ENCODE measurements at places on chromosomes 3 and 15.

GRCh38 chr15:35753486-35753885 is 207.5 kb upstream of the DPH6 start:
- no peak for DNase-seq

DNA sequence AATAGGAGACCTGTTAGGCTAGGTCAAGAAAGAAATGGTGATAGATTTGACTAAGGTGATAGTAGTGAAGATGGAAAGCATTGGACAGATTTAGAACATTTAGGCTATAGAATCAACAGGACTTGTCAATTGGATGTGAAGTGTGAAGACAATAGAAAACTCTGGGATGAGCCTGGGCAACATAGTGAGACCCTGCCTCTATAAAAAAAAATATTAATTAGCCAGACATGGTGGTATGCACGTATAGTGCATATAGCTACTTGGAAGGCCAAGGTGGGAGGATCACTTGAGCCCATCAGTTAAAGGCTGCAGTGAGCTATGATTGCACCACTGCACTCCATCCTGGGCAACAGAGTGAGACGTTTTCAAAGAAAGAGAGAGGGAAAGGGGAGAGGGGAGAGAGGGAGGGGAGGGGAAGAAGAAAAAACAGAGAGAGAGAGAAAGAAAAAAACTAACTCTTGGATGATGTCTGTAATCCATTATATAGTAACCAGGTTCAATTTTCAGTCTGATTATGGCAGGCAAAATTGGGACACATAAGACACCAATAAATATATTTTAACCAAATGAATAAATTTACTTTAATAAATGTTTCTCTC is 9.6 kb downstream of the SENP8 start:
- no peak for DNase-seq

DNA sequence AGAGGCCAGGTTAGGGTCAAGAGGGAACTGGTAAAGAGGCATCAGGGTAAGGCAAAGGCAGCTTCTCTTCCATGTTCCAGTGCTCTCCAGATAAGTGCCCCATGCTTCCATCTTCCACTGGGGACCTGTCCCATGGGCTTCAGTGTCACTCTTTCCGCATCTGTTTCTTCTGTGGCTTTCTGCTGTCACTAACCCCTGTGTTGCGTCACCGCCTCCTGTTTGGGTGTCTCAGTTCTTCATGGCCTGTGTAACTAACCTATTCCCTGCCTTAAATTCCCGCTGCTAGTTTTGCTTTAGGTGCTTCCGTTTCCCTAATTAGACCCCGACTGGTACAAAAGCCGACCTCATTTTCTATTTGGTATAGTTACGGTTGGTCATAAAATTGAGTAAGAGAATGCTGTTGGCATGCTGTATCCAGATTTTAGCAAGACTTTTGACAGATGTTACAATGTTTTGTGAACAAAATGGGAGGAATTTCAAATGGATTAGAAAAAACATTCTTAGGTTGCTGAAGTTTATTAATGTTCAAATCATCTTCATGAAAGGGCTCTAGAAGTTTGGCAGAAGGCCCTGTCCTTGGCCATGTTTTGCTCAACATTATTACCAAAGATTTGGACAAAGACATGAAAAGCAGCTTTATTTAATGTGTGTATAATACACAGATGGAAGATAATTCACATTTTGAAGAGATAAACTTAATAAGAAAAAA is 245.3 kb downstream of the BBX start:
- DNase-seq: no peak

DNA sequence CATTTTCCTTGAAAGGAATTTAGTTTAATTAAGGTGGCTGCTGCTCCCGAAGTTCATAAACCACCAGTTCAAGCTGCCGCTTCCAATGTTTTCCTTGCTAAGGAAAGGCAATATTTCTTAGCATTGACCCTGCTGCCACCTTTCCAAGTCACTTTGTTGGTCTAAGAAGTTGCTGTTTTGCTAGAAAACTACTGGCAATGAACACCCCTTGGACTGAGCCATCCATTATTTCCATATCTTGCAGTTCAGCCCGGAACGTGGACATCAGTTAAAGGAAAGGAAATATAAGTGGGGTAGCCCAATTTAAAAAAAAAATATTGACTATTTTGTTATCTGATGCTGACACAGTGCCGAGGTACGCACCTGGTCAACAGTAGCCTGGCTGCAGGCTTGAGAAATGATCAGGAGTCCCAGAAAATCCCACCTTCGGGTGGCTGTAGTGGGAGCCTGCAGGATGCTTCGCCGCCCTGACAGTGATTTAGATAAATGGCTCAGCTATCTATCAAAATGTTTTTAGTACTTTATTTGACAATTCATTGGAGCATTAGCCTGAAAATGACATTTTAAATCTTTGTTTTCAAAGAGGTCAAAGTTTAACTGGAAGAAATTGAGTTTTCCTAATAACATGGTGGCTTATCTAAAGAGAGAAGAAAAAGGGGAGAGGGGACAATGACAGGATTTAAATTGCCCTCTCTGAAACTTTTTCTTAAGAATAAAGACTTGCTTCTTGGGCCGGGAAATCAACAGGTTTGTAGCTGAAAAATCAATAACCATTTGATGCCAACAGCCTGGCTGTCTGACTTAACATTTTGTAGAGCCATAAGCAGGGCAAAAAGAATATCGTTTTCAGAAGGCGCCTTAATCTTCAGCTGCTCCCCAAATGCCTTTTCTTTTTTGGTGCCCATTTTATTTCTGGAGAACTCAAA is 1.6 kb downstream of the RARB start:
- DNase-seq: no peak

DNA sequence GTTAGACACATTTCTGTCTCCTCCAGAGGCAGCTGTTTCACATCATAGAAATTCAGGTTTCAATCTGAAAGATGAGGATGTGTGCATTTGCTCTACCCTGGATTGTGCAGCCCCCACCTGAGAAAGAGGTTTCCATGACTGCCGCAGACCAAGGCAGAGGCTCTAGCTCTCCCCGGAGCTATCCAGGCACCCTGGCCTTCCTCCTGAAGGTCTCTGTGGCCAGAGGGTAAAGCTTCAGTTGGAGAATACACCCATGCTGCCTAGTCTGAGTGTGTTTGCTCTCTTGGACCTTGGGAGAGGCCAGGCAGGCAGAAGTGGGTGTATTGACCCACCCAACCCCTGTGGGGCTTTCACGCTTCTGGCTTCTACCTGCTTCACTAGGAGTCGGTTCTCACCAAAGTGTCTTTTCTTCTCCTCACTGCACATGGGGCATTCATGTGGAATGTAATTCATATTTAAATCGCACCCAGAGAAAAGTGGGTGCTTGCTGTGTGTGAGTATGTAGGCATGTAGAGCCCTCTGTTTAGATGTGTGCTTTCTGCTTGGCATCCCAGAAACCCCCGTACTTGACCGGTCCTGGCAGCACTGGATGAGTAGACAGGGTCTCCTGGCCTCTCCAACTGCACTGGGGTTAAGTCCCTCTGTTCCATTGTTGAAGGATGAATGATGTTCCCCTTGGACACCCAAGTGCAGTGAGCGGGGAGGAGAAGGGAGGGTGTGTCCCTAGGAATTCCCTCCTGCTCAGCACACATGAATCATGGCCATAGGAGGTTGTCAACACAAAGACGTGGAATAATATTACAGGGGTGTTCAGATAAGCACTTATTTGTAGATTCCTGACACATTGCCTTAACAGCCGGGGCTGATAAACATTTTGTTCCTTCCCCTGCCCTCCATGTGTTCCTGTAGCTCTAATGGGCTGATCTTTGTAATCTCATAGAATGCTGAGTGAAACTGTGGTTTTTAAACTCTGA is 20.3 kb upstream of the RAB6B start:
- no peak for DNase-seq

- DNase-seq: peak; percentile 45
Observed at GRCh38 chr15:91559066-91559465, 294.4 kb upstream of the SLCO3A1 start.

- no peak for DNase-seq
Observed at GRCh38 chr3:175430983-175431773, 572.0 kb downstream of the NAALADL2 start.

- DNase-seq: no peak
Observed at GRCh38 chr3:191070201-191070600, 128.8 kb upstream of the OSTN start.

GRCh38 chr15:69843900-69844304 is 253.8 kb downstream of the TLE3 start:
- no peak for DNase-seq

DNA sequence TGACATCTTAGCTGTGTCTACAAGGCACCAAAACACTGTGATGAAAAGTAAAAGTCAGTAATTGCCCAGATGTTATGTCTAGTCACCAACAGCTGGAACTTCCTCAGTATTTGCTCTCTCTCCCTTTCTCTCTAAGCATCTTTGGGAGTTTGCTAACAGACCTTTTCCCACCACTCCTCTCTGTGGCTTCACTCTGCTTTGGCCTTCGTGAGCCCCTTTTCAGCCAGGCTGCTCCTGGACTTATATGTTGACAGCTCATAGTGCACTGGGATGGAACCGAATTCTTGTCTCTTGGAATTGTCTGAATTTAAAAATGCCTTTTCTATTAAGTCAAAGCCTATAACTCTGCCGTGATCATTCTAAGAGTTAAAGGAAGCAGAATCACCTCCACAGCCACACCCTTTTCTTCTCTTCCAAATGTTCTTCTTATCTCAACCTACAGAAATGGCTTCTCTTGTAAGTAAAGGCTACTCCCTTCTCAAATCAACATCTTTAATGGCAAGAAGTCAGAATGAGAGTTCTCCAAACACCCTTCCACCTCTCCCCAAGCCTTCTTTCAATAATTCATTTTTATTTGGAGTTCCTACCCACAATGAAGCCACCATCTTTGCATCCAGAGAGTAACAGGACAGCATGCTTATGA is 17.2 kb upstream of the FOXP1 start:
- no peak for DNase-seq

- DNase-seq: no peak
Observed at GRCh38 chr15:33296856-33297255, 13.9 kb upstream of the RYR3 start.

DNA sequence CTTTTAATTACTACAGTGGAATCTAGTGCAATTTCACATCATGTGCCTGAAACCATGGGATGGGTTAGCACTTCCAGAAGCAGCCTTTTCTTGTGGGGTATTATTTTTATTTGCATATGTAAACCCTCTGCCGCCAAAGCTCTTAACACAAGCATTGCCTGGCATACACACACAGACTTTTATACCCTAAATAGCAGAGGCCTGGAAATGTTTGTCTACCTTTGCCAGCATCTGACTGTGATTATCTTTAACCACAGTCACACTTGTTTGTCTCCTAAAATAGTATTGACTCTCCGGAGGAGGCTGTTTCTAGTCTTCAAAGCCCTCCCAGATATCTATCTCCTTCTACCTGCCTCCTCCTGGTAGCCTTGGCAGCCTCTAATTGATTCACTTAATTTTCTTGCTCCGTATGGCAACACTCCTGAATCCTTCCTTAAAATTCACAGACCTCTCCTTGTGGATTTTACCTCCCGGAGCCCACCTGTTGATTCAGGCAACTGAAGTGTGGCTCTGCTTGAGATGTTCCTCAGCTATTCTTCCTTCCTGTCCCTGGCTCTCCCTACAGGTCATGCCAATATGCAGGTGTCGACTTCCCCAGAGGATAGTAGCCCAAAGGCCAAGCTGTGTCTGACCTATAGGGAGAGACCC is 127.1 kb upstream of the UMPS start:
- no peak for DNase-seq

DNA sequence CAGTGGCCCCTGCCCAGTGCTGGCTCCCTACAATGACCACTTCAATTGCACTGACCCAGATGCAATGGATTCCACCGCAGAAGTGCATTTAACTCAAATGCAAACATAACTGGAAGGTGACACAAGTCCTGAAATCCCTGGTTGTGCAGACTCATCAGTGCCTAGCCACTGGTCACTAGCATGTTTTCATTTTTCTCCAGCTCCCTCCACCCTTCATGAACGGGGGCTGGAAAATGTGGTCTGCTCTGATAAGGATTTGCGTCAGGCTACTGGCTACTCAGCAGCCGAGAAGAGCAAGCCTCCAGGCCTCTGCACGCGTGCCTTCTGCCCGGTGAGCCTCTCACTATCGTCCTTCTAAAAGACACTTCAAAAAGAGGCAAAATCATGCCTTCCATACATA is 27.4 kb upstream of the FURIN start:
- no peak for DNase-seq

- DNase-seq: no peak
Observed at GRCh38 chr3:141326626-141327025, 41.7 kb upstream of the ZBTB38 start.

GRCh38 chr3:191235331-191236314 is 36.6 kb downstream of the OSTN start:
- no peak for DNase-seq

GRCh38 chr15:28984421-28985315 is 98.9 kb downstream of the APBA2 start:
- DNase-seq: peak; percentile 95

- DNase-seq: no peak
Observed at GRCh38 chr3:114887806-114888205, 259.3 kb downstream of the ZBTB20 start.

DNA sequence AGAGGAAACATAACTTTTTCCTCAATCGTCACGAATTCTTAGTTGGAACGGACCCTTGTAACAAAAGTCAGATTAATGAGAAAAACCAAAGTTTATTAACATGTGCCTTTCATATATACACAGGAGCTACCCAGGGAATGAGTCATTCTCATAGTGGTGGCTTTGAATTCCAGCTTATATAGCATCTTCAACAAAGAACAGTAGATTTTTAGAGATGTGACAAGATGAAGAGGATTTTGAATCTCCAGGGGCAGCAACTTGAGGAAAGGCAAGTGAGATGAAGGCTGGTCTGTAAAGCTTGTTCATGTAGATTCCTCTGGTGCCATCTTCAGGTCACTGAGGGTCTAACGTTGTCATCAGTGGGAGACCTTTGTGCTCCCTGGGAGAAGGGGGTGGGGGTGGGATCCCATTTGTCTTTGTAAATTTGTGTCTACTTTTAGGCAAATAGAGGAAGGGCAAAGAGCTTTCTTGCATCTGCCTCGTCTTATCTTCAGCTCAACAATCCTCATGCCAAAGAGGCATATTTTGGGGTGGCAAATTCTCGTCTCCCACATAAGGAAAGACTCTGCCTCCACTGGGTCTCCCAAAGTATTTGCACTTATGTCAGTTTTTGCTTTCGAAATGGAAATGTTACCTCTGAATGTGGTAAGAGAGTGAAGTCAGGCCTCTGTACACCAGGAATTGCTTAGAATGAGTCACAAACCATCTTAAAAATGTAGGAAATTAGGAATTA is 29.5 kb downstream of the CLEC3B start:
- DNase-seq: no peak

DNA sequence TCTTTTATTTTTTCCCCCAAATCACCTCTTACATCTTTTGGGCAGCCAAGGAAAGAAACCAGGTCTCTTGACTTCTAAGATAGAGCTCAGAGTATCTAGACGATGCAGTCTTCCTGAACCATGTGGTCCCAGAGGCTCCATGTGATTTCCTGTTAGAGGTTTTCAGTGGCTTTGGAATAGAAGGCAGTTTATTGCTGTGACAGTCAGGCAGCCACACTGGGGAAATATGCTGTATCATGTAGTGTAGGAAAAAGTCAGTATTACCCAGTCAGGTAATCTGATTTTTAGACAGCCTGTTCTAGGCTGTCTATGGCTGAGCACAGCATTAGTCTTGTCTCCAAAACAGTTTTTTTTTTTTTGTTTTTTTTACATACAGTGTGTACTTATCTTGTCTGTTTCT is 294.3 kb downstream of the THSD4 start:
- DNase-seq: no peak

All from posterior cingulate gyrus (tissue), 11 donors.